Stimulated activated CD4-positive, alpha-beta T cell treated with anti-CD3 and anti-CD28 coated beads, Interleukin-1b, Interleukin-23, amount 100 ng/mL, for 24 hours (primary cell): ENCODE measurements at places on chromosomes 16 and 17.

- no peak for DNase-seq
Observed at GRCh38 chr17:17710728-17711541, 29.7 kb downstream of the RAI1 start.

GRCh38 chr16:2149630-2150417, 1.4 kb downstream of the RAB26 start:
- DNase-seq: no peak

- no peak for DNase-seq
Observed at GRCh38 chr16:29698484-29699323, 19.7 kb downstream of the QPRT start.

GRCh38 chr16:22813948-22814710, at the start of gene HS3ST2:
Gene HS3ST2, plus strand, starts transcription at chr16:22814162. Its CDS starts 449 bp downstream, at chr16:22814611.
- DNase-seq: no peak

DNA sequence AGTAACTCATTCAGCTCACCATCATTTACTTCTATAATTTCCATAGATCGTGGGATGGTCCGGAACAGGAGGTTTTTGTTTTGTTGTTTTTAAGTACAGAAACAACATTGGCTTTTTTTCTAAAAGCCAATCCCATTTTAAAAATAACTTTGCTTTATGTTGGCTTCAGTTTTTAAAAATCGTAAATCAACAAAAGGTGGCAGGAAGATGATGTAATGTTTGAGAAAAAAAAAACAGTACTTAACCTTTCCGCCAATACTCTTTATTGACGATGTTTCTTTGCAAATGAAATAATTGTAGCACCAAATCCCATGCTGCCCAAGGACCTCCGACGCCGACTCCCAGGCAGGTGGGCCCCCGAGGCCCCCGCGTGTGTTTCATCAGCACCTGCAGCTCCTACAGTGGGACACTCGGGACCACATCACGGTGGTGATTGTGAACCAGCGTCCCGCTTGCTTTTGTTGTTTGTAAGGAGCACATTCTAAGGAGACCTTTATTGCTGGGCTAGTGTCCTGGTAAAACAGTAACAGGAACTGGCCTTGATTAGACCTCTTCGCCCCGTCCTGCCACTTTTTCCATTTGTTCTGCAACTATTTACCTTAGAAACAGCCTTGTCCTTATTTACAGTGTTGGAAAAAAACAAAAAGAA, 140.2 kb upstream of the CHMP6 start:
- no peak for DNase-seq

- no peak for DNase-seq
Observed at GRCh38 chr16:67063008-67063407, 34.1 kb downstream of the CBFB start.

- DNase-seq: no peak
Observed at GRCh38 chr17:45990886-45991285, 8.2 kb upstream of the STH start.

DNA sequence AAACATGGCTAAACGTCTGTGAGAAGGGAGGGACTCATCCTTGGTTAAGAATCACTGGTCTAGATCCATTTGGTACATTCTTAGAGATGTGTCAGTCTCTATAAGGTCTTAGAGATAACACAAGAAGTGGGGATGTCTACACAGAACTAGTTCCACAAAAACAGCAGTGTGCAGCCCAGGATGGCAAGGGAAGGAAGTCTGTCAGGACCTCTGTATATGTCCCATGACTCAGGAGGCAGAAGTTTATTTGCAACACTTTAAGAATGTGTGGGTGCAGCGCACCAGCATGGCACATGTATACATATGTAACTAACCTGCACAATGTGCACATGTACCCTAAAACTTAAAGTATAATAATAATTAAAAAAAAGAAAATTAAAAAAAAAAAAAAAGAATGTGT, 548.5 kb upstream of the SOX9 start:
- DNase-seq: no peak

DNA sequence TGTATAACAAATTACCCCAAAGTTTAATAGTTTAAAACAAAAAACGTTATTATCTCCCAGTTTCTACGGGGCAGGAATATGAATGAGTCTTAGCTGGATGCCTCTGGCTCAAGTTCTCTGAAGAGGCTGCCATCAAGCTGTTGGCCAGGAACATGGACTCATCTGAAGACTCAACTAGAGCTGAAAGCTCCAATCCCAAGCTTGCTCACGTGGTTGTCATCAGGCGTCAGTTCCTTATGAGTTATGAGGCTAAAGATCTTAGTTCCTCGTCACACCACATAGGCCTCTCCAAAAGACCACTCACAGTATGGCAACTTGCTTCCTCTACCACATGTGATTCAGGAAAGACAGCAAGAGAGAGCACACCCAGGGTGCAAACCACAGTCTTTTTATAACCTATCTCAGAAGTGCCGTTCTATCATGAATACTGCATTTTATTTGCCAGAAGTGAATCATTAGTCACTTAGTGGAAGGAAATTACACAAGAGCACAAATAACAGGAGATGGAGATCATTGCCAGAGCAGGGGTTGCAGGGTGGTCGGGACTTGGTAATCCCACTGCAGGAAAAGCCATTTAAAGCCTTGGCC, 48.7 kb upstream of the NLK start:
- DNase-seq: no peak

DNA sequence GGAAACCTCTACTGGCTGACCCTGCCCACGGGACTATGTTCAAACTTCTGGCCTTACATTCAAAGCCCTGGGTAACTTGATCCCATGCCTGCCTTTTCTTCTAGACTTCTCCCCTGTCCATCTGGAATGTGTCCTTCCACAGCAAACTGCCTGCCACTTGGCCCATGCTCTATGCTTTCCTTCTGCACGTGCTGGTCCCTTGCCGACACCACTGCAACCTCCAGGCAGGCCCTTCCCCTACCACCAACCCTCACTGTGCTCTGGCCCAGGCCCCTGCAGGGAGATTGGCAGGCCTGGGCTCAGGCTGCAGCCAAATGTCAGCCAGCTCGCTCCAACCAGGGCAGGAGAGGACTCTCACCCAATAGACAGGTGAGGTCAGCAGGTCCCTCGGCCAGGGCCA, 11.0 kb downstream of the HSD11B2 start:
- no peak for DNase-seq
